ENCODE measurements at places on chromosomes 6 and 20.

- DNase-seq, result no peak
Observed at GRCh38 chr20:47262365-47263013, 94.0 kb downstream of the ZMYND8 start.

DNA sequence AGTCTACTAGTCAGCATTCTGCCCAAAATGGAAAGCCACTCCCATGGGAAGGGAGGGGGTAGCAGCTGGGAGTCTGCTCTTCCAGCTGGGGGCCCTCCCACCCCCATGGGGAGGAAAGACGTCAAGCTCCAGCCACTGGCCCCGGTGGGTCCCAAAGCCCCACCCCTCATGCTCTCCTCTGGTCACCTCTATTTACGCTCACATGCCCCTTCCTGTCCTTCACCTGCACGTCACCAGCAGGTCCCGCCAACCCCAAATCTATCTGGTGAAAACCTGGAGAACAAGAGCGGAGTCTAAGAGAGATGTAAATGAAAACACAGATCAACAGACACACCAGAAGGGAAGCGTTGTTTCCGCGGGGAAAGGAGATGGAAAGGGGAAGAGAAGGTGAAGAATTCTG, 30.0 kb upstream of the ZBP1 start:
- no peak for DNase-seq

GRCh38 chr6:24931718-24932691, 3.8 kb downstream of the RIPOR2 start:
- DNase-seq, result no peak

DNA sequence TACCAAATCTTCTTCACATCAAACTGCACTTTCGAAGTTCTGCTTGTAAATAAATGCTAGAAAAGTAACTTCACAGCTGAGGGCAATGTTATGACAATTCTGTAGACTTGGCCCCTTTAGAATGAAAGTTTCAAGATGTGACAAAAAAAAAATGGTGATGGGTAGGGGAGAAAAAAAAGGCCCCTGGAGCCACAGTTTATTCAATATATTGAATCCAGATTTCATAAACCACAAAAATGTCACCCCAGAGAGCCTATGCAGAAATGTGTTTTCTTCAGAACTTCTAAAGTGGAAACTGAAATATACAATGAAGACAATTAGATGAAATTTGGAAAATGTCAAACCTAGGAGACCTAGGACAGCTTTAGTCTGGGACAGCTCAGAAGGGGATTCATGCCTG, 143.1 kb downstream of the EDN3 start:
- no peak for DNase-seq

DNA sequence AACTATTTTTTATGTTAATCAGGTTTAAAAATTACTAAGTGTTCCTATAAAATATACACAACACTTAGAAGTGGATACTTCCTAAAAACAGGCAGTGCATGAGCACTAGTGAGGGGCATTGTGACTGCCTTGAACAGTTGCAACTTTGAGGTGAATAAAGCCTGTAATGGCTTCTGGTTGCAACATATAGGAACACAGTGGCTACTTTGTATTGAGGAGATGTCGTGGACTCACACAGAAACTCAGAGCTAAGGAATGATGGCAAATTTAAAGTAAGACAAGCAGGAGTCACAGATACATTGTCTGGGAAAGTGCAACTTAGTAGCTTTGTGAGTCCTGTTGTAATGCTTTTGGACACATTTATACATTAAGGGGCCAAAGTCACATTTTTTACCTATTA, 861 bp upstream of the HLA-A start:
- peak; percentile 62 for DNase-seq

DNA sequence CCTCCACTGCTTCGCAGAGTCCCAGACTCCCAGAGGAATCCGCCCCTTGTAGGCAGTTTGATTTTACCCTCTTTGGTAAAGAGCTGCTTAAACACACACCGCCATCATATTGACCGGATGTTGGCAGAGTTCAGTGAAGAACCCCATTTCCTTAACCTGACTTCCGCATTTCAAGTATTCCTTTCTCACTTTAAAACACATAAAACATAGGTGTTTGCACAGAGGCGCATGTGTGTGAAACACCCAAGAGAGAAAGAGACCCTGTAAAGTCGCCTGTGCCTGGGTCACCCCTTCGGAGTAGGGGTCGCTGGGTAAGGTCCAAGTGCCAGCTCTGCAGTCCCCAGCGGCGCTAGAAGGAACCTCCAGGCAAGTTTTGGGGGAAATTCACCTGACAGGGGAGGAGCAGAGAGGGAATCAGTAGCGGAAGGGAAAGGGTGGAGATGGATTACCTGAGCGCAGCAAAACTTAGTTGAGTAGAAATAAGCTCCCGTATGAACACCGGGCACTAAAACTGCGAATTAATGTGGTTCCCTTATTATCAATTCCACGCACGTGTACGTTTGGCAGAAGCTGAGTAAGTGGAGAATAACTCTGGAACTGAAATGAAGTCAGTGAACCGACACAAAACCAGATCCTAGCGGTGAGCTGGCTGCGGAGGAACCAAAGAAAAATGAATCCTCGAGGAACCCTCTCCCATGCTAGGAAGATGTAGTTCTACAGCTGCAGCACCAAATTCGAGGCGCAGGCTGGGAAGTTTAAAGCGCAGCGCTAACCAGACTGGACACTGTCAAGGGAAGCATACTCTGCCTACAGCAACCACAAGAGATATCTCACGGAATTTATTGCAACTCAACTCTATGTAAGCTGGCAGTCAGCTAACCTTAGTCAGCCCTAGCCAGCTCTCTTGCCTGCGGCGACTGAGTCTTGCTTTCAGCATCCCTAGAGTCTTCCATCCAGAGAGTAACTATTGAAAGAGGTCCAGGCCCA, 3.5 kb upstream of the HTR1B start:
- no peak for DNase-seq

DNA sequence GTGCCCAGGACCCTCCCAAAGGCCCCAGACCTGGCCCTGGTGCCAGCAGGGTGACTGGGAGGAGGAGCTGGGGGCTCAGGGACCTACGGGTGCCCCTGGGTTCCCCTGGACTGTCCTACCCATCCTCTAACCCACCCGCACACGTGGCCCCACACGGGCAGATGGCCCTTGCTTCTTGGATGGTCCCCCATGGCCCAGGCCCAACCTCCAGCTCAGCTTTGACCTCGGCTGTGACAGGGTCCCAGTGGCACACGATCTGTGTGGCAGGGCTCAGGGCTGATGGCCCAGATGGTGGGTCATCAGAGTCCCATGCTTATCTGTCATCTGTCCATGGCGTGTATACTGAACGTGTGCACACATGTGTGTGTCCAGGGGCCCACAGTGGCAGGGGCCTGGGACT, 4.0 kb downstream of the NTSR1 start:
- no peak for DNase-seq

GRCh38 chr20:4326195-4327065, 311.1 kb upstream of the RNF24 start:
- DNase-seq, result no peak

GRCh38 chr20:44739942-44740341, 5.7 kb upstream of the KCNK15 start:
- no peak for DNase-seq

Measured in AML-193 (cell line).